ENCODE measurements at places on chromosomes 1 and 21.

DNA sequence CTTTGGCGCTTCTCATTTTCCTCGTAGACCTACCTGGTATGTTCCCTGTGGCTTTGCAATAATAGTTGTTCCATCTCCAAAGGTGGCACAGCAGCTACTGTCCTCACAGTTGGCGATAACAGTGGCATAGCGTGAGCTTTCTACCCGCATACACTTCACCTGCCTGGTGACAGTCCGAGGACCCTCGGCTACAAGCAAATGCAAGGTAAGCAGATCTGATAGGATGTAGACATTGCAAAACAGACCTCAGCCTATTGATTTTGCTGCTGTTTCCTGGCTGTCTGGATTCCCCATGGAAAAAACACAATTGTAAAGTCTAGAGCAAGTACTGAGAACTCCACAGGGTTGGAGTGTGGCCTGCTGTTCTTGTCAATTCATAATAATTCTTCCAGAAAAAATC, 78.5 kb downstream of the WDR3 start:
- DNase-seq, result no peak

DNA sequence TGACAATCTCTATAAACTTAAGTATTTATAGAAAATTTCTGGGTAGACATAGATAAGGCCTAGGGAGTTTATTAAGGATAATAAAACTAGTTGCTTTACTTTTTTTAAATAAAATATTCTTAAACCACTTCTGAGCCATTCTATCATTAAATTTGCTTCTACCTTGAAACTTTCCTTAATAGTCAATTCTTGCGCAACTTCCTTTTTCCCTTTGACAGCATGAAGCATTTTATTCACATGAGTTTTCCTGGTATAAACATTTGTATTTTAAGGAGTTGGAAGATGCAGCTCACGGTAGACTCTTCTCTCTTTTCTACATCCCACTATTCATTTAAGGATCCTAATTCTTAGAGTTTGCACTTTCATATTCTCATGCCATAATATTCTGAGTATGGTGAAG, 75.8 kb upstream of the DPH5 start:
- no peak for DNase-seq

DNA sequence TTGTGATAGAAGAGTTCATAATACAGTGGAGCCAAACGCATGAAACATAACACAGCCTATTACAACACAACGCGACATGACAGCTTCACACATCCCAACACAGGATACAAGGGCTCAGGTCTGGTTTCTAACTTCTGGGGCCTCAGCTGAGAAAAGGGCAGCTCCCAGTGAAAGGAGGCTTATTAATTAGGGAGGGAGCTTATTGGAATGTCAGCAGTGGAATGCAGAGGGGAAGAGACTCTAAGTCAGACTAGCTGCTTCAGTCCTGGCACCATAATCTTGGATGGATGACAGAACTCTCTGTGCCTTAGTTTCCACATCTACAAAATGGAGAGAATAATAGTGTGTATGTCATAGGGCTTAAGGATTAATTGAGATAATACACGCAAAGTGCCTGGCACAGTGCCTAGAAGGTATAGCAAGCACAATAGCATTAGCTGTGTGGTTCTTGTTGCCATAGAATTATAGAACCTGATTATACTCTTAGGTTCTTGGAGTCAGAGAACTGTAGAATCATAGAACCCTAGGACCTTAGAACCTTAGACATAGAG, 22.7 kb upstream of the SLC2A1 start:
- no peak for DNase-seq

- DNase-seq, result no peak
Observed at GRCh38 chr1:214107322-214108096, 119.7 kb downstream of the PROX1 start.

DNA sequence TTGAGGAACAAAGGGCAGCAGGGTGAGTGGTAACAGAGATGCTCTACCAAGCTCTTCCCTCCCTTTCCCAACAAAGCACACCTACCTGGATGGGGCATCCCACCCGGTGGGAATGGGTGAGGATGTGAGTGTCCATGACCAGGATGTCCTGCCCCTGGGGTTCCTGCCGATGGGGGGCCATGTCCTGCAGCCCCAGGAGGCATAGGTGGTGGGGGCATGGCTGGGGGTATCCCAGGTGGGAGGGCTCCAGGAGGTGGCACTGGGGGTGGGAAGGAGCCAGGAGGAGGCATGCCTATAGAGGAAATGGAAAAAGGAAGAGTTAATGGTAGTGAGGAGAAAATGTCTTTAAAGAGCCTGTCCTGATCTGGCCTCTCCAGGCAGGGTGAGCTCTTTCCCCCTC, 1.9 kb downstream of the SF3B4 start:
- DNase-seq, result no peak

- DNase-seq, result no peak
Observed at GRCh38 chr1:93596329-93597089, 85.1 kb downstream of the BCAR3 start.

GRCh38 chr1:185632659-185633423, 101.3 kb upstream of the HMCN1 start:
- DNase-seq, result no peak

- no peak for DNase-seq
Observed at GRCh38 chr1:53380296-53380695, 52.4 kb upstream of the LRP8 start.

DNA sequence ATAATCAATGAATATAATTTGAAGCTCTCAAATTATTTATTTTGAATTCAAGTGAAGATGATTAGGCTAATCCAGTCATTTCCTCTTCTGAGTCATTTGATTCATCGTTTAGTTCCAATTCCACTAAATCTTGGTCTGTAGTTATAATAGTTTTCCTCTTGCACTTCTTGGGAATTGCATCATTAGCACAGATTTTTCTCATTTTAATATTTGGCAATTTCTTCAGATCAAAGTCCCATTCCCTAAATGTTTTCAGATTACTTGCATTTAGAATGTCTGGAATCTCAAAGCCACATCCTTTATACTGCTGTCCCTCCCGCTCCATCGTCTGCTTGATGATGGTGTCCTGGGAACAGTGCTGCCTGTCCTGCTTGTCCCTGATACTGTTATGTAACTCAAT, 43.5 kb downstream of the MAST2 start:
- no peak for DNase-seq

- DNase-seq, result no peak
Observed at GRCh38 chr1:234782105-234782751, 172.2 kb upstream of the IRF2BP2 start.

- DNase-seq, result no peak
Observed at GRCh38 chr21:46633566-46633965, 1.9 kb upstream of the PRMT2 start.

DNA sequence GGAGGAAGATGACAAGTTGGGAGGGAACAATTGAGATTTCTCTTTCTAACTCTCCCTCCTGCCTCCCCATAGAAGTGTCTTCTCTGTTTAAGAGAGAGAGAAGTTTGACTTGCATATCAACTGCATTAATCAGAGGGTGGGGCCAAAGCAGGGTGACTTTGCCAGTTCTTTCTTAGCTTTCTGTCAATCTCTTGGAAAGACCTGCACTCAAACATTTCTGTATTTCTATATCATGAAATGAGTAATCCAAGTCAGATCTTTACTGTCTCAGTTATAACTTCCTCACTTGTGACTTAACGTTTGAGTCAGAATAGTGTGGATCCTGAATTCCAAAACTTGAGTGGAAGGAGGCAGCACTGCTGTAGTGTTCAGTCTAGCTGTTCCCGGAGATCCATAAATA, 180.8 kb upstream of the KCNK2 start:
- no peak for DNase-seq

DNA sequence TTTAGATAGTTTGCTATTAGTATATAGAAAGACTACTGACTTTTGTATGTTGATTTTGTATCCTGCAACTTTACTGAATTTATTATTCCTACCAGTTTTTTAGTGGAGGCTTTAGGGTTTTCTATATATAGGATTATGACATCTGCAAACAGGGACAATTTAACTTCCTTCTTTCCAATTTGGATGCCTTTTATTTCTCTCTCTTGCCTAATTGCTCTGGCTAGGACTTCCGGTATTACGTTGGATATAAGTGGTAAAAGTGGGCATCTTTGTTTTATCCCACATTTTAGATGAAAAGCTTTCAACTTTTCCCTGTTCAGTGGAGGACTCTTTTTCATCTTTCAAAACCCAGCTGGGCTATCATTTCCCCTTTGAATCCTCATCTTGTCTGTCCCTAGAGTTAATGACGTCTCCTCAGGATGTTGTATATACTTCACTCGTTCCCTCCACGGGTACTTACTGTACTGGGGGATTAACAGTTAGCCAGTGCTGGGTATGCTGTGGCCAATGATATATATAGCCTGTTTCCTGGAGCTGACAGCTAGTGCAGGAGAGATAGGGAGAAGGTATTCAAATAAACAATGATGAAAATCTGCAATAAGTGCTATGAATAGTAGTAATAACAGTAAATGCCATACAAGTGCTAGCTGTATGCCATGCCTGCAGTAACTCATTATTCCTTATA, 9.8 kb downstream of the ACOT11 start:
- no peak for DNase-seq

- DNase-seq, result no peak
Observed at GRCh38 chr1:54623216-54624007, at the start of gene FAM151A. FAM151A (minus strand) TSS chr1:54623525; CDS start chr1:54623395, 130 bp downstream.

GRCh38 chr1:15620155-15620545, 2.9 kb downstream of the DDI2 start:
- no peak for DNase-seq

- no peak for DNase-seq
Observed at GRCh38 chr21:44828362-44829056, 10.6 kb upstream of the SUMO3 start.

GRCh38 chr21:36082237-36082664, 12.4 kb downstream of the CBR1 start:
- no peak for DNase-seq

GRCh38 chr1:68010543-68010942, 39.9 kb downstream of the DIRAS3 start:
- DNase-seq, result no peak

GRCh38 chr1:27632387-27633297, 2.3 kb downstream of the FGR start:
- no peak for DNase-seq

GRCh38 chr1:154926201-154926600, 10.3 kb downstream of the PMVK start:
- DNase-seq, result no peak

- no peak for DNase-seq
Observed at GRCh38 chr1:97063532-97063931, 341.9 kb downstream of the PTBP2 start.

- DNase-seq, result no peak
Observed at GRCh38 chr1:73782901-73783300, 415.1 kb downstream of the LRRIQ3 start.
